ENCODE measurements at places on chromosomes 13 and 19.

- no peak for DNase-seq
Observed at GRCh38 chr13:46668931-46669525, 116.1 kb downstream of the LRCH1 start.

GRCh38 chr19:53294786-53295441, 27.4 kb upstream of the VN1R4 start:
- no peak for DNase-seq

- DNase-seq, result no peak
Observed at GRCh38 chr13:79440958-79441528, 35.0 kb upstream of the RBM26 start.

DNA sequence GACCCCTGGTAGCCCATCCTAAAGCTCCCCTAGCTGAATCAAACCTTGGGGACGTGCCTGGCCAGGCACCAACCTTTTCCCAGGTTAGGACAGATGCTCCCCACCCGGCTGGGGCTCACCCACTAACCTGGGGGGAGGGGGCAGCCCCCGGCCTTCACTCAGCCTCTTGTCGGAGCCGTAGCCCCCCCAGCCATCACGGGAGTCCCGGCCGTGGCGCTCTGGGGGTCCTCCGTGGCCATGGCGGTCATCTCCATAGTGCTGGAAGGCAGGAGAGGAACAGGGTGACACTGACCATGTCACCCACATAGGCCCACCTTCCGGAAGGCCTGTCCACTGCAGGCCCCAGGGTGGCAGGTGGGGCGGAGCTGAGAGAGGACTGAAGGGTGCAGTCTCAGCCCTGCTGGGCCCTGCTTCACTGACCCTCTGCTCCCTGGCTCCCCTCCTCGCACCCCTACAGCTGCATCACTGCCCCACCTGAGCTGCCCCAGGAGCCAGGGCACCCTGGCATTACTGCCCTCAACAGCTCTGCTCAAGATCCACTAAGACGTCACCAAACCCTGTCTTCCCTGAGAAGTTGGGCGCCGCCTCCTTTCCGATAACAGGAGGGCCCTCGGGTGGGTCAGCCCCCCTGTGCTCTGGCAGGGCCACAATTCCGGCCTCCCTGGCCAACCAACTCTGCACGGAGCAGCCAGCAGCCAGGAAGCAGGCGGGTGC, 22.6 kb upstream of the TINCR start:
- DNase-seq, result no peak

DNA sequence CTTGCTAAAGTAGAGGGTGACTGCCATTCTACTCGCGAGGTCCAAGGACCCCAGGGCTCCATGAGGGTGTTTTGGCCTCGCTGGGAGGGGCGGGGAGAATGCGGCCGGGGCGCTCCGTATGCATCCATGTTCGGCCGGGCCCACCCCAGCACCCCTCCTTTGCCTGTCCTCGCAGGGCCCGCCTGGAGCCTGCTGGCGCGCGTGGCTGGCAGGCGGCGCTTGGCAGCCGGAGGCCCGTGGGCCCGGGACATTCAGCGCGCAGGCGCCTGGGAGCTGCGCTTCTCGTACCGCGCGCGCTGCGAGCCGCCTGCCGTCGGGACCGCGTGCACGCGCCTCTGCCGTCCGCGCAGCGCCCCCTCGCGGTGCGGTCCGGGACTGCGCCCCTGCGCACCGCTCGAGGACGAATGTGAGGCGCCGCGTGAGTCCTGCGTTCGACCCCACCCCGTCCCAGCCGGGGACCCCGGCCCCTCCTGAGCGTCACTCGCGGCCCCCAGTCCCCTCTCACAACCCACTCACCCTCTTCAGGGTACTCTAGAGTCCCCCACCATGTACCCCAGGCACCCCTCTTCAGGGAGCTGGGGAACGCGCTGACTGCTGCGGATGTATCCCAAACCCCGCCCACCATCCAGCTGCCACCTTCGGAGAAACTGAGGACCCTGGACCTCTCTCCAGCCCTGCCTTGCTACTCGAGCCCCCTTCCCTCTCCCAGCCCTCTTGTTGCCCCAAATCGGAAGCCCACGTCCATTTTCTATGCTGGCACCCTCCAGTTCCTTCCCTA, 4.1 kb downstream of the DLL3 start:
- peak; percentile 51 for DNase-seq

- no peak for DNase-seq
Observed at GRCh38 chr19:1362387-1363257, 21.1 kb upstream of the NDUFS7 start.

All from stimulated activated CD8-positive, alpha-beta memory T cell treated with anti-CD3 and anti-CD28 coated beads, Interleukin-7, amount 100 ng/mL, for 1 hour (primary cell).